ENCODE measurements at places on chromosomes 7 and 10.

- no peak for DNase-seq
Measured at GRCh38 chr10:31952066-31952465, 23.4 kb upstream of the ARHGAP12 start.

GRCh38 chr10:5613481-5614154 lies 52.8 kb downstream of the ASB13 start:
- no peak for DNase-seq

GRCh38 chr7:114375907-114376306 lies 38.7 kb upstream of the FOXP2 start:
- DNase-seq, result no peak

- DNase-seq, result no peak
Measured at GRCh38 chr7:134514106-134514505, 13.3 kb upstream of the AKR1B10 start.

- DNase-seq, result no peak
Measured at GRCh38 chr7:82443547-82444219, at the start of gene CACNA2D1. TSS of gene CACNA2D1 (minus strand) at chr7:82443777.

DNA sequence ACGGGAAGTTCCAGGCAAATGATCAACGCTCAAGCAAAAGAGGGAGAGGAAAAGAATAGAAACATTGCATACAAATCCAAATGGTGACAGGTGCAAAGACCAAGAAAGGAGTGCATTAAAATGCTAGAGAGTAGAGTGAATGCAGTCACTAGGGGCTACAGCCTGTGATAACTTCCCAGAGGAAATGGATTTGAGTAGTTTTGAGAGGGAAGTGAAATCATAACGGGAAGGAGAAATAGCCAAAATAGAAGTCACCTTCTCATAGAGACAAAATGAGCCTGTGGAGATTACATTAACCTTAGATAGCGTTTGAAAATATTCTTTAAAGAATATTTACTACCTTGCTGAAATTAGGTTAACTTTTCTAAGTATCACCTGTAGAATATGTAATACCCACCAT lies 26.5 kb downstream of the NUP42 start:
- DNase-seq, result no peak

- DNase-seq, result no peak
Measured at GRCh38 chr10:62911210-62911963, 95.2 kb upstream of the EGR2 start.

DNA sequence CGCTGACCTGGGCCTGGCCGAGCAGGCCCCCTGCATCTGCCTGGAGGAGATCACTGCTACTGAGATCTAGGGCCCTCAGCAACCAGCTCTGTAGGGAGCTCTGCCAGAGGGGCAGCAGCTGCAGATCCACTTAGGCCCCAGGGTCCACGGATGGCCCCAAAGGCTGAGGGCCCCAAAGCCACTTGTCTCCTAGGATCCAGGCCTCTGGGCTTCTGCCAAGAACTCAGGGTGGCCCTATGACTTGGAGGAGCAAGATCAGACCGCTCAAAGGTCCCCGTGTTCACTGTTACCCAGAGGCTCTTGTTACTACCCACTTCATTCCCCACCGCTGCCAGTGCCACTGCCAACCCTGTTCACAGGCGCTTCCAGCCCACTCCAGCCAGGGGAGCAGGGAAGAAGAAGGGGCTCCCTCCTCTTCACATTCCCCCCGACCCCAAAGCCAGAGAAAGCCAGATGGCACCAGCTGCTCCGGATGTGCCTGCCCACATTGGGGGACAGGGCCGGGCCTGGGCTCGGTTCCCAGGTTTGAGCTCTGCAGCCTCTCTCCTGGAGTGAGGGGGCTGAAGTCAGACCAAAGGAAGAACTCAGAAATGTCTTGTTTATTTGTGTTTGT lies 7.6 kb downstream of the LZTS2 start:
- no peak for DNase-seq

GRCh38 chr10:42422911-42423310 lies 215.5 kb downstream of the ZNF33B start:
- DNase-seq, result no peak

DNA sequence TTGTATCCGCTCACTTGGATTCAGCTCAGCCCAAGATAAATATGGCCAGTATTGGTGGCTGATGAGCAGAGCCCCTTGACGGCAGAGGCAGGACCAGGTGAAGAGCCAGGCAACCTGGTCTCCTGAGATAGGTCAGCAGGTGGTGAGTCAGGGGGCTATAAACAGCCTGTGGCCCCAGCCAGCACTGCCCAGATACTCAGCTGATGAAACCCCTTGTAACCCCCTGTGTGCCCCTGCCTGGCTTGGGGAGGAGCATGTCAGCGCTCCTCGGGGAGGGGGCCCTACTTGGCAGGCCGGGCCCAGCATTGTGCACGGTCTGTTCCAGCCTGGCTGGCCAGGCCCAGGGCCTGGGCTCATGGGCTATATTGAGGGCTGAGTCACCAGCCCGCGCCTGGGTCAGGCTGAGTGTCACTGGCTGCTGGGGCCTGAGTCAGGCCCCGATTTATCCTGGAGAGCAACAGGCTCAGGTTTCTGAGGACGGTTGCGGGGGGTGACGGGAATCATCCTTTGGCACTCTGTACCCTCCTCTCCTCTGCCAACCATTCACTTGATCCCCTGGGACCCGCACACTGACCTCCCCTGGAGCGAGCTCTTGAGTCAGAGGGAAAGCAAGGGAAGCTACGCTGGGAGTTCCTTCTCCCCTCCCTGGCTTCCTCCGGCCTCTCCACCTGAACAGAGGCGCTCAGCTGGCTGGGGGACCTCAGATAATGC lies 2.8 kb upstream of the FLNC start:
- DNase-seq, result no peak

- DNase-seq, result no peak
Measured at GRCh38 chr10:57993302-57993701, 274.4 kb downstream of the IPMK start.
